CD4-positive, alpha-beta T cell treated with Interleukin-15 for 4 hours (primary cell): ENCODE measurements at places on chromosomes 2 and 18.
A peak's percentile ranks its signal among the peaks of the same experiment; 100 is the strongest.

DNA sequence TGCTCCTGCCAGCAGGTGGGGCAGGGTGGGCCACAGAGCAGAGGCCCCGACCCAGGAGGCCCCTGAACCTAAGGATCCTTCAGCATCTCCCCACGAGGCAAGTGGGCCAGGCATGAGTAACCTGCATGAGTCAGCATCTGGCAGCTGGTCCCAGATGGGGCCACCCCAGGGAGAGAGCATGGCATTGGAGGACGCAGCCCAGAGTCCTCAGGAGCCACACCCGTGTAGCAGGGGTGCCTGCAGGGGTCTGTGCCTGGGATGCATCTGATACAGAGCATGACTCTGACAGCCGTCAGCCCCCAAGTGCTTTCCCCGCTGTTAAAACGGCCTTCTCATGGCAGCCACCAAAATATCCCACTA lies 185.6 kb upstream of the SALL3 start:
- DNase-seq, result no peak

GRCh38 chr2:151114874-151115273 lies 146.8 kb downstream of the RBM43 start:
- DNase-seq, result no peak

DNA sequence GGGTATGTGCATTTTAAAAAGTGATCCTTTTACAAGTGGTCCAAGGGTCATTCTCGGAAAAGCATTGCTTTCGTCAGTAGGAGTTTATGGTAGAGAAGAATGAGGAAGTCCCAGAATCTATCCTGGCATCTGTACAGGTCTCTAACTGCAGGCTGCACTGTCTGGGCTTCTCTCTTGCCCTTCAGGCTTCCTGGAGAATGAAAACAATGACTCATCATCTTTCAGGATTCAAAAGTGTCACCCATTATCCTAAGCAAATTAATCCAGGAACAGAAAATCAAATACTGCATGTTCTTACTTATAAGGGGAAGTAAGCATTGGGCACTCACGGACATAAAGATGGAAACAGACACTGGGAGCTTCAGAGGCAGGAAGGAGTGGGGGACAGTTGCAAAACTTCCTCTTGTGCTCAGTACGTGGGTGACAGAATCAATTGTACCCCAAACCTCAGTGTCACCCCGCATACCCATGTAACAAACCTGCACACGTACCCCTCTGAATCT lies 60.2 kb upstream of the TXNDC2 start:
- no peak for DNase-seq

GRCh38 chr2:63432373-63432772 lies 155.9 kb downstream of the WDPCP start:
- DNase-seq, result no peak

DNA sequence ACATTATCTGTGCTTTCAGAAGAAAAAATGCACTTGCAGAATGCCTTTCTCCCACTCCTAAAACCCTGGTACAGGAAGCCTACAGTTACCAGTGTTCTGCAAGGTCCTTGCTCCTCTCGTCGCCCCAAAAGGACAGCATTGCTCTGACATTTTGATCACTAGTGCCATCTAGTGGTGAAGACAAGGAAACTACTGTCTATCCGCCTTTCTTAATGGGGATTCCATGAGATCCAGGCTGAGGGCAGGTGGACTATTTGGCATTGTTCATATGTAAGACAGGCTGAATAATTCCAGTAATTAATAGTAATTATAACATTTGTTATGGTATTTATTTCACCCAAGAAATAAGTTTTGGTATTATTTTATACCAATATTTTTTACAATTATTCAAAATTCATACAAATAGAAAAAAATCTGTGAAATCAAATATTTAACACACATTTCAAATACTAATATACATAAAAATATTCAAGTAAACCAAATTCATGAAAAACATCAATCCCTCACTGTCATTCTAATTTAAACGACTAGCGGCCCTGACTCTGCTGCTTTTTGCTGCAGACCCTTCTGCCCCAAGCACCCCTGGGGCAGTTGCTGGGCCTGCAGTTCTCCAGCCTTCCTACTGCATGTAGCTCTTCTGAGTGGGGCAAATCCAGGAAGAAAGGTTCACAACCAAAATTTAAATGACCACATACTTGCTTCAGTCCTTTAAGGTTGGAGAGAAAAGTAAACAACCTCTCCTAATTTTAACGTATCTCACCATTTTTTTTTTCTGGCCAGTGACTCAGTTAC lies 19.0 kb downstream of the TPGS2 start:
- DNase-seq, result peak; percentile 72
